ENCODE measurements at places on chromosomes 3 and 15.

GRCh38 chr15:99076555-99077308 is 28.1 kb upstream of the SYNM start:
- no peak for DNase-seq

DNA sequence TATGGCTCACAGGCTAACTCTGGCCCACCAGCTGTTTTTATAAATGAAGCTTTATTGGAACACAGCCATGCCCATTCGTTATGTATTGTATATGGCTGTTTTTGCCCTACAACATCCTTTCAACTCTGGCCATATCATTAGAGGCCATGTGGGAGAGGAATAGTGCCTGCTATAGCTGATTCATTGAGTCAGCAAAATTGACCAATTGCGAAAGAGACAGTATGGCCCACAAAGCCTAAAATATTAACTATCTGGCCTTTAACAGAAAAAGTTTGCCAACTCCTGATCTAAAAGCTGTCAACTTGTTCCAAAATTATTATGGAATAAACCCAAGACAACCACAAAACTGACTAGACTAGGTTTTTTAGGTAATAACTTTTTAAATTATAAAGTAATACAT is 1.4 kb downstream of the NR1I2 start:
- no peak for DNase-seq

GRCh38 chr15:80240276-80240675 is 11.7 kb downstream of the CTXND1 start:
- no peak for DNase-seq

DNA sequence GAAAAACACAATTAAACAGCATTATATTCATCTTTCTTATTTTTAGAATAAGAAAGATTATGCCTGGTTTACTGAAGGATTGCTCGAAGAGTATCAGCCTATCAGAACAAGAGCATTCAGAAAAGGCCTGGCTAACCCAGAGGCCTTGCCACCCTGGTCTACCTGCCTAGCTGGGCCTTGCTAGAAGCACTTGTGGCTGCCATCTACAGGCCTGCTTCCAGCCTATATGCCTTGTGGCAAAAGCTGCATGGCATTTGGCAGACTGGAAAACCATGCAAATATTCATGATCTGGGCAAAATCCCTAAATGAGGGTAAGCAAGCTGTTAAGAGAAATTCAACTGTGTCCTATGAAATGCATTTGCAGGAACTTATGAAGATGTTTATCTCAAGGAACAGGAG is 9.3 kb upstream of the ATP13A4 start:
- DNase-seq = no peak

GRCh38 chr15:73755481-73755880 is 2.3 kb upstream of the INSYN1 start:
- no peak for DNase-seq

GRCh38 chr15:99409097-99409473 is 156.7 kb upstream of the MEF2A start:
- no peak for DNase-seq

GRCh38 chr3:33373082-33373437 is 67.1 kb downstream of the UBP1 start:
- no peak for DNase-seq

DNA sequence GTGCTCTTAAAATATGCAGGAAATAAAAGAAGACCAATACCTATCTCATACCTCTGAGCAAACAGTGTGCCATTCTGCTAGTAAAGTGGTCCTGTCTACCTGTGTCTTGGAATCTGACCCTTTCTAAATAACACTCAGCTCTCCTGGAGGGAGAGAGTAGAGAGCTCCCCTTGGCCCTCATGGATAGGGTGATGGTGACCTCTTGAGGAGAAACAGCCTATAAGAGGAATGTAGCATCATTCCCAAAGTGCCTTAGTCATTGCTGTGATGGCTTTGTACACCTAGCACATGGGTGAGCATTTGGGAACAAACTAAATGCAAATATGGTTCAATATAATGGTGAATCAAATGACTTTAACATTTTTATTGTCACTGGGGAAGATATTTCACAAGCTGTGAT is 10.0 kb downstream of the SNTN start:
- DNase-seq = no peak

DNA sequence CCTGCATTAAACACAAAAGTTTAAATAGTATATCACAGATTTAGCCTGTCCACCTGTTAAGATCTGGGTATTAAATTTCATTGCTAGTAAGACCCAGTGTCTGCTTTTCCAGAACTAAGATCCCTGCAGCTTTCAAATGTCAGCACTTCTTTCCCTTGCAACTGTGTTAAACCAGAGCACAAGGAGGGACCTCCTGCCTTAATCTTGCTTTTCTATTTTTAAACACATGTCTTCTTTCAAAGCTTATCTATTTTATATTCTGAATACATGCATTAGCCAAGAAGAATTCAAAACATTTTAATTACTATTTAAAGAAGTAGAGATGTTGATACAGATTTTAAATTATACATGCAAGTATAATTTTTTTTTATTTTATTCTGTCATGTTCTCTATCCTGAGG is 315.1 kb downstream of the ARPP21 start:
- no peak for DNase-seq

DNA sequence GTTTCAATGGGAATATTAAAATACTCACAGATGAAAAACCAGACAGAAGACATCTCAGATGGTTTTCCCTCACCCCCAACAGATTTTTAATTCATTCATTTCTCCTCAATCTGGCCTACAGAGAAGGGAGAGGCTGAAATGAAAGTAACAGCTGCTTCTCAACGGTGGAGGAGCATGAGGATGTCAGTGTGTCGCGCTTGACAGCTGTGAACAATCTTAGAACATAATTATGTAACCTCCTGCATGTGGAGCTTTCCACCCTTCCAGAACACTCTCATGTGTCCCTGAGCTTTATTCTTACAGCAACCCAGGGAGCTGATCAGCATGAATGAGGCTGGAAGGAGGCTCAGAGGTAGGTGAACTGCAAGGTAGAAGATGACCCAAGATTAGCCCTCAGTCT is 52.7 kb downstream of the MB21D2 start:
- no peak for DNase-seq

- no peak for DNase-seq
These were observed 187.0 kb upstream of the ROBO1 start for GRCh38 chr3:79954756-79955155.

- no peak for DNase-seq
These were observed 212.1 kb downstream of the P3H2 start for GRCh38 chr3:189908646-189909045.

DNA sequence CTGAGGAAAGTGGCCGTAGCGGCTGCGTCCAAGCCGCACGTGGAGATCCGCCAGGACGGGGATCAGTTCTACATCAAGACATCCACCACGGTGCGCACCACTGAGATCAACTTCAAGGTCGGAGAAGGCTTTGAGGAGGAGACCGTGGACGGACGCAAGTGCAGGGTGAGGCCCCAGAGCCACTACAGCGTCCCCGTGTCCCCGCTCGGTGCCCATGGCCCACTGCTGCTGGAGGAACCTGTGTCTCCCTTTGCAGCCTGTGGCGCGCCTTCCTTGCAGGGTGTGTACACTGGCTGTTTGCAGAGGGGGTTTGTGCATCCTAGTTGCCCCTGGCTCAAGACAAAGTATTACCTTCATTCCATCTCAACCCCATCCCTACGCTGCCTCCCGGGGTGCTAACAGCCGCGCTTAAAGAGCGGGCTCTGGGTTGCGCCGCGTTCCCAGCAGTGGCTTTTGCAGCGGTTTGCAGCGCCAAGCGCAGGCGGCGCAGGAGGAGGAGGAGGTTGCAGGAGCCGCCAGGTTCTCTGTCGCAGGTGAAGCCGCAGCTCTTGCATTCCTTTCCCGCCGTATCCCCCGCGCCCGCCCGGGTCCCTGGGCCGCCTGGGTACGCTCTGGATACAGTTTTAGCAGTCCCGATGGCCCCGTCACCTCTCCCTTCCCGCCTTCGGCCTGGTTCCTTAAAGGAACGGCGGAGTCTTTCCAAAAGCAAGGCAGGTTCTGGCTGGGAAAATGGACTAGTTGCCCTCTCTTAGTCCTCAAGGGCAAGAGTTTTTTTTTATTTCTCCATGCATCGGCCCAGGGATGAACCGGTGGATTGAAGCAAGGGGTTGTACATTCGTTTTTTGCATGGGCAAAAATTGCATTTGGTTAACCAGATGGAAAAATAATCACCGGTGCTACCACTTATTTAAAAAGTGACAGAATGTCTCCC is 1.2 kb downstream of the CRABP1 start:
- no peak for DNase-seq

DNA sequence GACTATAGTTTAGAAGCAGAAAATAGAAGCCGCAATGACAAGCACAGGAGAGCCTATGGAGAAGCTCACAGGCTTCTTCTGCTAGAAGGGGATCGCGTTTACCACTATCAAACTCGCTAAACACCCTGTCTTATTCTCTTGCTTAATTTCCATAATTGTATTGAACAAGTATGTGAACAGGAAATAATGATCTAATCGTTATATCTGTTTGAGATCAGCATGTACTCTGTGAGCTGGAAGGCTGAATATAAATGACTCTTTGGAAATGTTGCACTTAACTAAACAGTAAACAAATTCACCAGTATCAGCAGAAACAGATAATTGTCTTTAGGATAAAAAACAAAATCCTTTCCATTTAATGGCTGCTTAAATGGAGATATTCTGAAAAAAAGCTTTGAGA is 15.0 kb downstream of the NEK10 start:
- no peak for DNase-seq

GRCh38 chr3:129184396-129184657 is 631 bp upstream of the CNBP start:
- DNase-seq = no peak

GRCh38 chr3:153138276-153139210 is 23.5 kb upstream of the RAP2B start:
- DNase-seq = no peak

- DNase-seq = no peak
These were observed 32.8 kb downstream of the ACSBG1 start for GRCh38 chr15:78201281-78202190.

DNA sequence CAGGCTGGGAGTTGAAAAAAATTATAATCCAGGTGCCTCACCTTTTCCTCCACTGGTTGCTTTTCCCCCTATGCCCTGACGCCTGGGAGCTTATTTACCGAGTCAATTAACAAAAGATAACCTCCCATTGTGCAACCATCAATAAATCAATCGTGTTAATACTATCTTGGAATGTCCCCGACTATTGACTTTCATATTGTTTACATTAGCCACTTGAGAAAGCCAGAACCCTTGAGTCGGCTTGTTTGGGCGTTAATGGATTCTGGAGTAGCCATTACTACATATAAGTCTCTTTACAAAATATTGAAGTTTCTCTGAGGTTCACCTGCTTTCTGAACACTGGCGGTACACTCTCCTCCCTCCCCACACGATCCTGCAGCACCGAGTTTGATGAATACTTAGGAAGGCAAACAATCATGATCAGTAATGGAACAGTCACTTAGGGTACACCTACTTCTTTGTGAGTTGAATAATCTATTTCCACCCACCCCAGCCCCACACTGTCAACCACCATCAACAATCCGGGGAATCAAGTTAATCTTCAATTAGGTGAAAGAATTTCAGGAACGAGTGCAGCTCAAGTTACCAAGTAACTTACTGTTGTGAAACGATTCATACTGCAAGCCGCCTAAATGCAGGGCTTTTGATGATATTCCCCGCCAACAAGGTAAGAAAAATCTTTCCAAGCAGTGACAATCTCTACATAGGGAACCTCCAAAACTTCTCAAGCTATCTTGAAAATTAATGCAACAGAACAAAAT is 159.3 kb upstream of the NR2F2 start:
- DNase-seq = no peak

DNA sequence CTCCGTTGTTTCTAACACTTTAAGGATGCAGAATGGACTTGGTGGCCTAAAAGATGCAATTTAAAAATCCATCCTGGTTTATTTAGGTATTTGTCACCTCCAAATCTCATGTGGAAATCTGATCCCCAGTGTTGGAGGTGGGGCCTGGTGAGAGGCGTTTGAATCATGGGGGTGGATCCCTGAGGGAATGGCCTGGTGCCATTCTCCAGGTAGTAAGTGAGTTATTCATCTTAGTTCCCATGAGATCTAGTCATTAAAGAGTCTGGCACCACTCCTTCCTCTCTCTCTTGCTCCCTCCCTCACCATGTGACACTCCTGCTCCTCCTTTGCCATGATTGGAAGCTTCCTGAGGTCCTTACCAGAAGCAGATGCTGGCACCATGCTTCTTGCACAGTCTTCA is 339.1 kb downstream of the NTRK3 start:
- no peak for DNase-seq

DNA sequence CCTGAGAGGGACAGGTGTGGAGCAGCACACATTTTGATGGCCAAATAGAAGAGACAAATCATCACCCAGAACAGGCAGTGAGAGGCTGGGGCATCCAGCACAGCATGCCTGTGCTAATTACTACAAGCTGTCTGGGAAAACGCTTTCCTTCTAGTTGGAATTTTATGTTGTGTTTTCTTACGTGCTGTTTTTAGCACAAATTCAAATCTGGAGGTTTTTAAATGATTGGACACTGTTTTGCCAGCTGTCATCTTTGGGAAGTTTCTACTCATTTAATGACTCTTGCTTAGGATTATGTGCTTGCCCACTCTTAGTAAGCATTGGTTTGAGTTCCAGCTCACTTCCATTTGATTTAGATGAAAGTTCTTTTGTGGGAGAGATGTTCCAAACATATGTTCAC is 43.5 kb downstream of the EAF1 start:
- no peak for DNase-seq

DNA sequence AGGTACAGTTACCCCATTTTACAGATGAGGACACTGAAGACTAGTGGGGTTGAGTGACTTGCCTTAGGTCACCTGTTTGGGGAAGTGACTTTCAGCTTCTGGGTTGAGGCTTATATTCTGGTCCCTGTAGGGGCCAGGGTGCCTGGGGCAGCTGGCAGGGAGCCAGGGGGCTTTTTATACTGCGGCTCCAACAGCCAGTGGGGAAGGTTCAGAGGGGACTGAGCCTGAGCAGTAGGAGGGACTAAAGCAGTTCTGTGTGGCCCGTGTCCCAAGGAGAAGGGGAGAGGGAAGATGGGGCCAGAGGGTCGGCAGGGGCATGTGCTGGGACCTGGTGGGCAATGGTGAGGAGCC is 37.7 kb downstream of the SLC6A6 start:
- DNase-seq = no peak

DNA sequence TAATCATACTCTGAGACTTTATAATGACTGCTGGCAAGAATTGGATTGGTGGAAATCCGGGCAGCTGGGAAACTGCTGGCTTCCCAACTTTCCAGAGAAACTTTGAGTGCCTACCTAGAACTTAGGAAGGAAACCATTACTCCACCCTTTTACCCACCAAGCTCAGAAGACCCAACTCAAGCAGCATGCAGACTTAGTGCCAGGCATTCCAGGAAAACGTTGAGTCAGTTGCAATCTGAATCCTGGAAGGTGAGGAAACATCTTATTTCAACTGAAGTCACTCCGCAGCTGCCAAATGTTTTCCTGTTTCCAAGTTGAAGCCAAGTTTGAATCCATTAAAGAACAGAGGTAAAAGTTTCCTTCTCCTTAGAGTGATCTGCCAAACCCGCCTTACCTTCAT is 126.5 kb downstream of the ZNF385D start:
- DNase-seq = no peak

DNA sequence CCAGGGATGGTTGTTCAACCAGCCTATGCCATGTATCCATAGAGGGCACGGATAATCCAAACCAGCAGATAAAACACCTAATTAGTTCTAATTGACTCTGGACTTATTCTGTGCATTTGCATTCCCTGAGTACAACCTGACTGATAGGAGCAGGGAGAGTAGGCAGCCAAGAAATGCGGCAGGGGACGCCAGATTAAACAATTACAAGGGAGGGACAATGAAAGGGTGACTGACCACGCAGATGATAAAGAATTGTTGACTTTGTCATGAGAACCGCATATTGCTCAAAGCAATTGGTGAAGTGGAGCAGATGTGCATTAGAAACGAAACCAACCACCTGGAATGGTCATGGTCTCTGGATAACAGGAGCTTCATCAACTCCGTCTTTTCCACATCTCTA is 369.1 kb upstream of the FRG2C start:
- no peak for DNase-seq

GRCh38 chr3:128492671-128493569 is at the start of gene GATA2:
Gene GATA2, minus strand, starts transcription at chr3:128493201. Its CDS starts 6,170 bp downstream, at chr3:128487031.
- no peak for DNase-seq
